Lower lobe of right lung (tissue), 2 donors: ENCODE measurements at places on chromosomes 12 and 14. TPM values are rescaled to one million over a fixed set of nuclear protein-coding genes. Genes with fewer than 3 reads are reported as not detected.

- no peaks in the 10 kb centered on the region for H3K36me3 ChIP-seq
- no peak overlapping the region for H3K4me3 ChIP-seq
- no peak for DNase-seq
- H3K27me3 ChIP-seq = peaks cover 15% of the 10 kb centered on the region
- no peak overlapping the region for H3K27ac ChIP-seq
Measured at GRCh38 chr14:57870686-57871457, 5.0 kb upstream of the SLC35F4 start.

GRCh38 chr12:124498275-124499189, 68.9 kb downstream of the NCOR2 start:
- no peaks in the 10 kb centered on the region for H3K27me3 ChIP-seq
- no peak overlapping the region for H3K4me3 ChIP-seq
- DNase-seq = no peak
- peaks cover 68% of the 10 kb centered on the region for H3K4me1 ChIP-seq
- peaks cover 15% of the 10 kb centered on the region for H3K36me3 ChIP-seq

DNA sequence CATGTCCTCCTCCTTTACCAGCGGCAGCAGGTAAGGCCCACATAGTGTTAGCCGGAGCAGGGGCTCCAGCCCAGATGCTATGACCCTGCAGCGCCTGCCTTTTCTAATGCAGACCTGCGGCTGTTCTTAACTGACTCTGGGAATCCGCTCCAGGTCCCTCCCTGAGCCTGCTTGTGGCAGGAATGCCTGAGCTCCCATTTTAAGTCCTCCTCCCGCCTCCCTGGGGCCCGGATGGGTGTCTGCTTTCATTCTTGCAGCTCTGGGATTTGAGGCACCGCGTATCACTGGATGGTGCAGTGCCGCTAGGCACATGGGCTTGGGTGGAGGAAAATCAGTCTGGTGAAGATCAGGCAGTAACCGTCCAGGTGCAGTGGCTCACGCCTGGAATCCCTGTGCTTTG, 7.6 kb downstream of the TSPAN9 start:
- H3K36me3 ChIP-seq = no peaks in the 10 kb centered on the region
- no peak overlapping the region for H3K27ac ChIP-seq
- no peak for DNase-seq
- no peak overlapping the region for H3K4me3 ChIP-seq
- H3K4me1 ChIP-seq = peaks cover 52% of the 10 kb centered on the region

- H3K4me1 ChIP-seq = peaks cover 22% of the 10 kb centered on the region
- no peak overlapping the region for H3K27ac ChIP-seq
- H3K36me3 ChIP-seq = no peaks in the 10 kb centered on the region
Measured at GRCh38 chr12:53739214-53740129, 12.2 kb upstream of the CALCOCO1 start.

DNA sequence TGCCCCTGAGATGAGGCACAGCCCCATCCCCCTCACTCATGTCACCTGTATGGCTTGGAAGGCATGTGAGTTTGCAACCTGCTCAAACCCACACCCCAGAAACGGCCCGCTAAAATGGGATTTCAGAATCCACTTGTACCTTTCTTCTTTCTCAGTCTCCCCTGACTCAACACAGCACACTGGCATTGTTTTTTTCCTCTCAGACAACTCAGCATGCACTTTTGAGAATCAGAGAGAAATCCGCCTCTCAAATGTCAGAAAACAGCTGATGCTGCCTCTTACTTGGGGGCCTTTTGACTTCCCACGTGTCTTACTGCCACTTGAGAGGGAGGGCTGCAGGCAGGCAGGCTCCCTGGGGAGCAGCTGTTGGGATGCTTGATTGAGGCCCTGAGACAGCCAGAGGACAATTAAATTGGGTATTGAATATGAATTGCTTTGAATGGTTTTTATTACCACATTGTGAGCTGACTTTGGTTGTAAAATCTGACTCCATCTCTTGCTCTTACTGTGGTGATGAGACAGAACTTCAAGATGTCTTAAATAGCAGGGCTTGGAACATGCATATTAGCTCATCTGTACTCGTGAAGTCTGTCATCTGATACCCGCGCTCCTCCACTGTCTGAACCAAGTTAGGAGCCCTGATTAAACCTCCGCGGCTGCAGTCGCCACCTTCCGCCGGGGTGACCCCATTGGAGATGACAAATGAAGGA, 96.6 kb downstream of the APAF1 start:
- no peak for DNase-seq
- no peaks in the 10 kb centered on the region for H3K36me3 ChIP-seq
- H3K27ac ChIP-seq = no peak overlapping the region
- H3K27me3 ChIP-seq = peaks cover 14% of the 10 kb centered on the region
- H3K4me3 ChIP-seq = no peak overlapping the region

GRCh38 chr12:16605642-16606116, 283 bp downstream of the LMO3 start:
- H3K27ac ChIP-seq = peak overlapping the region; percentile 78
- peak overlapping the region; percentile 56 for H3K4me3 ChIP-seq
- peak; percentile 49 for DNase-seq
- no peaks in the 10 kb centered on the region for H3K36me3 ChIP-seq
- no peaks in the 10 kb centered on the region for H3K4me1 ChIP-seq

DNA sequence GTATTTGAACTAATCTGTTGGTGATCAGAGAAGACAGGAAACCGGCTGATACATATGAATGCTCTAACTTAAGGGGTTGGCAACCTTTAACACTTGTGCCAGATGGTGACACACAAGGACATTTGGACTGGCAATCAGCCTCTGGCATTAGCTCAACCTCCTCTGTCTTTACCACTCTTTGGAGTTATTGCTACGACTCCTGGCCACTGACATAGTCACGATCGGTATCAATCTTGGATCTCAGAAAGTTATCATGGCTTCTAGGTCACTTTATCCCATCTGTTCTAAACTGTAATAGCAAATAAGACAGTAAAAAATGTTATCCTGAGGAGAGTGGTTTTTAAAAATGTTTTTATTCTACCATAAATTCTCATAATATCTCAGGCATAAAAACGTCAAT, 575.2 kb upstream of the MDGA2 start:
- H3K27ac ChIP-seq = no peak overlapping the region
- no peaks in the 10 kb centered on the region for H3K27me3 ChIP-seq
- no peaks in the 10 kb centered on the region for H3K4me1 ChIP-seq

DNA sequence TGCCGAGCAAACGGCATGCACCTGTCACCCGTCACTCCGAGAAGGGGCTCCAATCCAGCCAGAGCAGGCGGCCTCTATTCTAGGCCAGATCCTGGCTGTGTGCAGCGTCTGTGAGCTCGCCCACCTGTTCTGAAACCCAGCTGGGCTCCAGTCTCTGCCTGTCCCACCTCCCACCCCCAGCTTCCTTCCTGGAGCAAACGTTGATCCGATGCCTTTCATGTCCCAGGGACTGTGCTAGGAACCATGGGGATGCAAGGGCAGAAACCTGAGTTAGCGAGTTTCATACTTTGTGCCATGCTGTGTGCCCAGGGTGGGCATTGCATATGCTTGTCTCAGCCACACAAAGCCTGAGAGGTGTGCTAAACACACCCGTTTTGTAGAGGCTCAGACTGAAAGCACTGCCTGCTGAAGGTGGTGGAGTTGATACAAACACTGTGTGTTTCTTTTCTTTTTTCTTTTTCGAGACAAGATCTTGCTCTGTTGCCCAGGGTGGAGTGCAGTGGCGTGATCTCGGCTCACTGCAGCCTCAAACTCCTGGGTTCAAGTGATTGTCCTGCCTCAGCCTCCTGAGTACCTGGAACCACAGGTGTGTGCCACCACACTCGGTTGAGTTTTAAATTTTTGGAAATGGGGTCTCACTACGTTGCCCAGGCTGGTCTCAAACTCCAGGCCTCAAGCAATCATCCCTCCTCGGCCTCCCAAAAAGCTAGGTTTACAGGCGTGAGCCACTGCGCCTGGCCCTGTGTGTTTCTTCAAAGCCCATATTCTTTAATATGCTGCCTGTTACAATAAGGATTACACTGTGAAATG, 84.1 kb upstream of the MED13L start:
- no peak for DNase-seq
- no peaks in the 10 kb centered on the region for H3K36me3 ChIP-seq
- H3K4me1 ChIP-seq = peaks cover 17% of the 10 kb centered on the region

DNA sequence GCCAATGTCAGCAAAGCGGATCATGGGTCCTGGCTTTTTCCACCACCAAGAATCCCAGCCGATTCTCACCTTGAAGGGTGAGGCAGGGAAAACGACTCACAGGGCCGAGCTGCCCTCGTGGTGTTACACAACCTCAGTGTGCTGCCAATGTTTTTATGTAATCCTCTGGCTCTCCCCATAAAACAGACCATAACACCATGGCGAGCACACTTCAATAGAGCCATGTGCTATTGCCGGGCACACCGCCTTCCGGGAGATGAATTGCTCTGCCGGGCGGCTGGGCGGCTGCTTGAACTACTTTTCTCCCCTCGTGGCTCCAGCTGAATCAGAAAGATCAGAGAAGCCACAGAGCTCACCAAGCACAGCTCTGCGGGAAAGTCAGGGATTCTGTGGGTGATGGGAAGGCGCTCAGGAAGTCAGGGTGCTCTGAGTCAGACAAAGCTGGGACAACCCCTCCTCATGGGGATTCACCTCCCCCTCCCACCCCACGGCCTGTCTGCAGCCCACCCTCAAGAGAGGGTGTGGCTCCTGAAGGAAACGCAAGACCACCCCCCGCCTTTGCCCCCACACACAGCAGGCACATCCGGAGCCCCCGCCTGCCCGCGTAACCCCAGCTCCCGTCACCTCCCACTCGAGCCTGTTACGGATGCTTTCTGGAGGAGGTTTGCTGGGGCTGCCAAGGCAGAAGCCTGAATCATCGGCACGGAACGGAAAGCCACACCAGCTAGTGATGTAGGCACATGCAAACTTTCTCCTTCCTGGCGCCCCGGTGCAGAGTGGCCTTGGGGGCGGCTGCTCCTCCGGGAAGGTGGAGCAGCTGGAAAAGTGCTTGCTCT, 1.8 kb downstream of the GALNT9 start:
- peak; percentile 53 for DNase-seq
- H3K4me3 ChIP-seq = no peak overlapping the region
- peaks cover 7% of the 10 kb centered on the region for H3K4me1 ChIP-seq
- H3K36me3 ChIP-seq = no peaks in the 10 kb centered on the region
- H3K27me3 ChIP-seq = peaks cover 78% of the 10 kb centered on the region

DNA sequence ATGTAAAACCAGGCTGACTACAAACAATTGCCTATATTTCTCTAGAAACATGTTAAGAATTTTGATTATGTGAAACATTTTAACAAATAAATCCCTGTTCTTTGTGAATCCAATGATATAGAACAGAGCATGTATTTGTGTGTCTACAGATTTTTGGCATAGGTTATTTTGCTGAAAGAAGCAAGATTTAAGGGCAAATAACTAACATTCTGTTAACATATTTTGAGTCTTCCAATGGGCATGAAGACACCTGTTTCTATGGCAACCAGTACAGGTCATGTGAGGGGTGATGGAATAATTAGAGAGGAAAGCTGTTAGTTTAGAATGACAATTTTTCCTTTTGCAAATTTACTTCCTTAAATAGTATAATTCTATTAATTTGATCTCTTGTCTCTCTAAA, 8.8 kb downstream of the ART4 start:
- no peak overlapping the region for H3K4me3 ChIP-seq
- no peaks in the 10 kb centered on the region for H3K27me3 ChIP-seq
- no peaks in the 10 kb centered on the region for H3K36me3 ChIP-seq
- no peaks in the 10 kb centered on the region for H3K4me1 ChIP-seq
- no peak overlapping the region for H3K27ac ChIP-seq
- no peak for DNase-seq

DNA sequence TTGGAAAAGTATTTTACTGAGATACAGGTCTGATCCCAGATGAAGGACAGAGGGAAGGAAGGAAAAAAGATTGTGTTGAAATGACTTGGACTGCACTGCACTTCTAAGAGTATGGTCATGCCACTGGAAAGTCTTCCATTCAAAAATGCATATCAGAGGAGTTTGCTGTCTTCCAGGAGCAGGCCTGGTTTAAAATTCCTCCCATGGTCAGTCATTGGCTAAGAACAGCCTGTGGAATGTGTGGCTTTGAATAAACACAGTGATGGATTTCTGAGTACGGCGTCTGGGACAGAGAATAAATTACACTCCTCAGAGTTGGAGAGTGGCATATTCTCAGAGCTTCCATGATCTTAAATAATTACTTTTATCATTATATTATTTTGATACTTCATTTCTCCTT, 245.8 kb upstream of the PDZRN4 start:
- no peaks in the 10 kb centered on the region for H3K36me3 ChIP-seq
- DNase-seq = no peak
- no peaks in the 10 kb centered on the region for H3K27me3 ChIP-seq
- no peaks in the 10 kb centered on the region for H3K4me1 ChIP-seq

- no peaks in the 10 kb centered on the region for H3K36me3 ChIP-seq
- no peaks in the 10 kb centered on the region for H3K27me3 ChIP-seq
- H3K27ac ChIP-seq = no peak overlapping the region
- no peak for DNase-seq
Measured at GRCh38 chr14:23827100-23827892, 126.3 kb upstream of the DHRS4 start.

- H3K36me3 ChIP-seq = no peaks in the 10 kb centered on the region
- H3K4me3 ChIP-seq = no peak overlapping the region
- DNase-seq = no peak
- H3K27ac ChIP-seq = no peak overlapping the region
- H3K27me3 ChIP-seq = no peaks in the 10 kb centered on the region
Measured at GRCh38 chr12:25960961-25961360, 2.5 kb downstream of the RASSF8 start.

- no peaks in the 10 kb centered on the region for H3K36me3 ChIP-seq
- no peak for DNase-seq
- H3K4me3 ChIP-seq = no peak overlapping the region
- no peaks in the 10 kb centered on the region for H3K27me3 ChIP-seq
- no peaks in the 10 kb centered on the region for H3K4me1 ChIP-seq
Measured at GRCh38 chr14:39827901-39828655, 395.8 kb upstream of the FBXO33 start.

DNA sequence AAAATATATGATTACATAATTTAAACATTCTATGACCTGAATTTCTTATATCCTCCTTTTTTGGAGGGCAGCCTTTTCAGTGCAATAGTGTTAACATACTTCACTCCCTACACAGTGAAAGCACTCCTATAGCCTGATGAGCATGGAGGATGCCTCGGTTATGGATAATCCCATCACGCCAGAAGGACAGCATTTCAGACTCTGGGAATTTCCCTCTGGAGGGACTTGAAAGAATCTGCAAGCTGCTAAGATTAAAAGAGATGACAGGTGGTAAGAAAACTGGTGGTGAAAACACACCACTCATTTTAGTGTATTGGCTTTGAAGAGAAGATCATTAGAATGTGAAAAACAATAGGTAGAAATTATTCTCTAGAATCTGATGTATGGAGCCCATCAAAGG, 99.3 kb upstream of the LMNTD1 start:
- H3K4me3 ChIP-seq = no peak overlapping the region
- H3K36me3 ChIP-seq = no peaks in the 10 kb centered on the region
- H3K4me1 ChIP-seq = peaks cover 9% of the 10 kb centered on the region
- H3K27ac ChIP-seq = no peak overlapping the region
- no peak for DNase-seq
- no peaks in the 10 kb centered on the region for H3K27me3 ChIP-seq

Gene MNAT1
- total RNA-seq = 21.5 TPM

Gene SLCO1A2
- total RNA-seq = 3.5 TPM

Gene IGF1
- 16.9 TPM for total RNA-seq

Gene SELPLG
- total RNA-seq = 59.9 TPM

Gene C12orf50
- total RNA-seq = not detected

Gene MTHFD1
- 46.3 TPM for total RNA-seq

Gene ALDH6A1
- 45.5 TPM for total RNA-seq

Gene CRIP1
- total RNA-seq = 237 TPM

Gene SLCO1C1
- 0.92 TPM for total RNA-seq

Gene TMEM253
- total RNA-seq = 0.50 TPM

Gene RIC8B
- 16.7 TPM for total RNA-seq

Gene CIROP
- not detected for total RNA-seq
